NCI-H1417 (cell line): ENCODE measurements at places on chromosomes 5 and 9.
A peak's percentile ranks its signal among the peaks of the same experiment; 100 is the strongest.

DNA sequence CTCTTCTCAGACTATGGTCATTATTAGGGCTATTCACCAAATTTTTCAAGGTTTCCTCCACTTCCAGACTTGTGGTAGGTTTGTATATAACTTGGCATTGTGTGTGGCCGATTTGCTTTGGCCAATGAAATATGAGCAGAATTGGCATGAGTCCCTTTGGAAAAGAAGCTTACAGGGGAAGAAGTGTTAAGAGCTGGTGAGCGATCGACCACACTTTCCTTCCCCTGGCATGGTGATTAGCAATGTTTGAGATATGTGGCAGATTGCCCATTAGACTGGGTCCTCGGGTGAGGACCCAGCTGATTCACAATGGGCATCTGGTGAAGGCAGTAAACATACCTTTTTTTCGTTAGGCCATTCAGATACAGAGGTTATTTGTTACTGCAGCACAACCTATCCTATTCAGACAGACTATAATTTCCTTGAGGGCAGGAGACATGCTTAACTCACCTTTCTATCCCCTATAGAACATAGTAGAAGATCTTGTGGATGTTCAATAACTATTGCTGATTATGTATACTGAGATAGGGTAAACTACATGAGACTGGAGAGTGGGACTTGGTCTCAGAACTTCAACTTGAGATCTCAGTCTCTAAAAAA lies 62.8 kb upstream of the KLF9 start:
- no peak for DNase-seq

- no peak for DNase-seq
These were observed 185.7 kb downstream of the GAPVD1 start for GRCh38 chr9:125447202-125447802.

DNA sequence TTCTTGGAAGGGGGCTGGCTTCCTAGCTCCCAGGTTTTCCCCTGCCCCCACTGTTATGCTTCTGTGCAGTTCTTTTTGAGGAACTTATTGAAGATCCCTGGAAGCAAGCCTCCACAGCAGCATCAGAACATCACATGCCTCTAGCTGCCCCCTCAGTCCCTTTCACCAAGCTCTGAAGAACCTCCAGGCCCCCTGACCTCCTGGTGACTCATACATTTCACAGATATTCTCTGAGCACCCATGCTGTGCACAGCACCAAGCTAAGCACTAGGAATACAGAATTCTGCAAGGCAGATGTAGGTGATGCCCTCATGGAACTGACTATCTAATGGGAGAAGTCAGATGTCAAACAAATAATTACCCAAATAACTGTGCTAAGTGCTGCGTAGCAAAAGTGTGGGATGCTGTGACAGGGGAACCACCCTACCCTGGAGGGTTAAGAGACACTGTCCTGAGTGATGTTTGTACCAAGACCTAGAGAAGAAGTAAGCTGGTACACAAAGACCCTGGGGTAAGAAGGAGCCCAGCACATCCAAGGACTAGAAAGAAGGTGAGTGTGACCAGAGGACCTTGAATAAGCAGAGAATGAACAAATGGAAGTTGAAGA lies 213.7 kb upstream of the NR4A3 start:
- peak; percentile 69 for DNase-seq

GRCh38 chr5:143698574-143698973 lies 113.4 kb upstream of the HMHB1 start:
- no peak for DNase-seq

GRCh38 chr9:137757613-137758029 lies 120.0 kb upstream of the CACNA1B start:
- no peak for DNase-seq

GRCh38 chr5:168676501-168676900 lies 97.3 kb upstream of the PANK3 start:
- DNase-seq = no peak
